ENCODE measurements at places on chromosomes 5 and 9.

- no peak for DNase-seq
Observed at GRCh38 chr9:35619800-35620158, 1.6 kb upstream of the CD72 start.

DNA sequence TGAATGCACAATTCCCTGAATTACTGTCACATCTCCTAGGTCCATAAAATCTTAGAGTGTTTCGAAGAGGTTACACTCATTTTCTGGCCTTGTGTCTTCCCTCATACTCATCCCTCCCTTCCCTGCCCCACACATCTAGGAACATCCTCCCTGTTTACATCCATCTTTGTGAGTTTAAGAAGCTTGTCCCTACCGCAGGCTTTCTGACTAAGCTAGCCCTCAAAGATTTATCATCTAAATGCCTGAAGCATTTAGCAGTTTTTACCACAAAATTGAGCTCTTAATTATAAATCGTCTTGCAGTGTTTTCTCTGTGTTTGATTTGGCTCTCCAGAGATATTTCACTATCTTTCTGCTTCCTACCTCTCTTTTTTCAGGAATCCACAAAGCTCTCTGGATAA lies 374.8 kb downstream of the KIAA0825 start:
- DNase-seq: no peak

DNA sequence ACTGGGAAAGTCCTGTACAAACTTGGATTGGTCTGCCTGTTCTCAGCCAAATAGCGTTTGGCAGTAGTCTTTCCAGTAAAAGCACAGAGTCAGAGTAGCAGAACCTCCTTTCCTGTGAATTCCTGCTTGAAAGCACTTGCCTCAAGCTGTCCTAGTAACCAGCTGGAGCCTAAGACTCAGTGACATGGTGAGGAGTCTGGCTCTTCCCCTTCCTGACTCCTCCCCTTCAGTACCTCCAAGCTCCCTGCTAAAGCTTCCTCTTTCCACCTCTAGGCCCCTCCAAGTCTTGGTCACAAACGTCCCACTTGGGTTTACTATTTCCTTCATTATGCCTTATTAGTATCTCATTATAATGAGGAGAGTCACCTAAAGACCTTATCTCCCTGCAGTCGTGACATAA lies 21.4 kb upstream of the FAM81B start:
- DNase-seq: no peak

GRCh38 chr5:69372394-69372793 lies 2.8 kb downstream of the RAD17 start:
- no peak for DNase-seq

DNA sequence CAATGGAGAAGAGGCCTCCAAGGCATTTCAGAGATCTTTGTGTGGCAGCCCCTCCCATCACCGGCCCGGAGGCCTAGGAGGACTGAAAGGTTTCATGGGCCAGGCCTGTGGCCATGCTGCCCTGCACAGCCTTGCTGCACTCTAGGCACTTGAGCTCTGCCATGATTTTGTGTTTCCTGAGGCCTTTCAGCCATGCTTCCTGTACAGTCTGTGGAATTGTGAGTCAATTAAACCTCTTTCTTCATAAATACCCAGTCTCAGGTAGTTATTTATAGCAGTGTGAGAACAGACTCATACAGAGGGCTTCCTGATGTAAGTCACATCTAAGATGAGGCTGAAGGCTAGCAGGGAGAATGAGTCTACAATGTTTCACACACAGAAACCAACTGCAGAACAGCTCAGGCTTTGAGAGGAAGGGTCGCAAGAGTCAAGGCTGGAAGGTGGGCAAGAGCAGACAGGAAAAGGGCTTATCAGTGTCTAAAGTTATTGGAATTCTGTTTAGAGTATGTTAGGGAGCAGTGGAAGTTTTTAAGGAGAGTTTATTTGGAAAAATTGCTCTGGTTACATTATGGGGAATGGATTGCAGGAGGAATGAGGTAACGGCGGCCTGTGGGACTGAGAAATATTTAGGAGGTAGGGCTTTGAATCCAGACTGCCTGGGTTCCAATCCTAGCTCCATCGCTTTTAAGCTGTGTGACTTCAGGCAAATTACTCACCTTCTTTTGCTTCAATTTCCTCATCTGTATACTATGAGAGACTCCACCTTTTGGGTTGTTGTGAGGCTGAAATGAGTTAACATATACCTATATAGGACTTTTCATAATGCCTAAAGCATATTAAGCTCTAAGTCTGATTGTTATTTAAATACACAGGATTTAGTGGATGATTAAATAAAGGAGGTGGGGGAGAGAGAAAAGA lies 291.2 kb downstream of the CWC27 start:
- no peak for DNase-seq

- no peak for DNase-seq
Observed at GRCh38 chr9:131715906-131716305, 24.0 kb downstream of the RAPGEF1 start.

GRCh38 chr5:175731756-175732465 lies 74.0 kb downstream of the HRH2 start:
- no peak for DNase-seq

GRCh38 chr9:97512966-97513560 lies 11.6 kb downstream of the TMOD1 start:
- no peak for DNase-seq

GRCh38 chr9:127051881-127052595 lies 70.4 kb downstream of the ANGPTL2 start:
- no peak for DNase-seq

- no peak for DNase-seq
Observed at GRCh38 chr5:144332265-144332664, 161.6 kb downstream of the KCTD16 start.

GRCh38 chr5:149855366-149855765 lies 89.2 kb downstream of the PDE6A start:
- DNase-seq: no peak

DNA sequence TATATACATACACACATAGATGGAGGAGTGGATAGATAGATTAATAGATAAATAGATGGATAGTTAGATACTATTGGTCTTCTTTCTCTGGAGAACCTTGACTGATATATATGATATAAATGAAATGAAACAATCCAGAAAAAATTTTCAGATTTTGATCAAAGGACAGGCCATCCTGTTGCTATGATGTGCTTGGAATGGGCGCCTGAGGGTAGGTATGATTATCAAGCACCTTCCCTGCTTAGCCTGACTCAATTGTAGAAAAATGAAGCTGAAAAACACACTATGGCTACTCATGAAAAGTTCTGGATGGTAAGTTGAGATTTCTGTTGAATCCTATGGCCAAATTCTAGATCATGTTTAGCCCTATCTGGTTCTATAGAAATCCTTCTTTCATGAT lies 266.5 kb upstream of the KLF4 start:
- no peak for DNase-seq

GRCh38 chr9:121459513-121459912 lies 40.1 kb downstream of the GGTA1 start:
- DNase-seq: no peak

DNA sequence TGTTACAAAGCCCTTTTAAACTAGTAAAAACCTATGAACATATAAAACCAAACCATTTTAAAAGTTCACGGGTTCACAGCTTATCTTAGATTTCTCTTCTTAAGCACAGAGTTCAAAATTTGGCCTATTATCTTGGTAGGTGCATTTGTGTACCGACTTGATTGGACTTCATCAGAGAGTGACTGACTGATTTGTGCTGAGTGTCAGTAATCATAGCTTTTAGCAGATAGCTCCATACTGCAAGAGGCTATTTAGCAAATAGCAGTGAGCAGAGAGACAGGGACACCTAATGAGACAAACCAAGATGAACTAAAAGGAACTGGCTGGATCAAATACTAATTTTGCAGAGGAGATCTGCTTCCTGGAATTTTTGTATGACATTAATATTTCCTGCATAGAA lies 274.5 kb downstream of the PRR16 start:
- DNase-seq: no peak

GRCh38 chr5:172005708-172006320 lies 624 bp downstream of the FBXW11 start:
- no peak for DNase-seq

- DNase-seq: no peak
Observed at GRCh38 chr5:139150367-139150999, 47.7 kb downstream of the SIL1 start.

DNA sequence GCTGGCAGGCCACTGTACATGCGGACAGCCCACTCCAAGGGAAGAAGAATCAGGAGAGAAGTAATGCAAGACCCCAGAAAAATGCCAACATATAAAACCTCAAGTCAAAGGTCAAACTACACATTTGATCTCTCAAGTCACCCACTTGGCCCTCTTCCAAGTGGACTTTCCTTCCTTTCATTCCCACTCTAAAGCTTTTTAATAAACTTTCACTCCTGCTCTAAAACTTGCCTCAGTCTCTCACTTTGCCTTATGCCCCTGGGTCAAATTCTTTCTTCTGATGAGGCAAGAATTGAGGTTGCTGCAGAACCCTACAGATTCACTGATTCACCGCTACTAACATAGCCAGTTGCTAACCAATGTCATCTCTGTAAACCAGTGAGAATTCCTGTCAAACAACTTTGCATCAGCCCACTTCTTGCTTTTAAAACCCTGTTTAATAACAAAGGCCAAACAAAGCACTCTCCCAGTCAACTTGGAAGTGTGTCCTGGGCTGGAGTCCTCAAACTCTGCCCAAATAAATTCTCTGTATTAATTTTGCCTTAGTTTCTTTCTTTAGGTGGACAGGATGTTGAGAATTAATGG lies 6.9 kb upstream of the ATP6V1G1 start:
- DNase-seq: no peak

DNA sequence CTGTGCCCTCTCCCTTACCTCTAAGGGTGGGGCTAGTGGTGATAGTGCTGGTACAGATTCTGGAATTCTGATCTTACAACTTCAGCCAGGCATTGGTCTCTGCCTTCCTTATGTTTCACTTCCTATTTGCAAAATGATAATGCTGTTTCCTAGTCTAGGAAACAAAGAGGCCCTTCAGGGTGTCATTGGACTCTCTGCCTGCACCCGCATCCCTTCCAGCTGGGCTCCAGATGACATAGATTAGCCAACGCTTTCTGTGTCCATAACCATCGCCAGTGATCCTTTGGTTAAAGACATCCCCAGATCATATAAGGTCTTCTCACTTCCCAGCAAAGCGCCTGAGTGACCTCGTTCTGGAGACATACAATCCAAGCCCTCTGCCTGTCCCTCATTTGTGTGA lies 180.7 kb downstream of the ERCC6L2 start:
- no peak for DNase-seq

DNA sequence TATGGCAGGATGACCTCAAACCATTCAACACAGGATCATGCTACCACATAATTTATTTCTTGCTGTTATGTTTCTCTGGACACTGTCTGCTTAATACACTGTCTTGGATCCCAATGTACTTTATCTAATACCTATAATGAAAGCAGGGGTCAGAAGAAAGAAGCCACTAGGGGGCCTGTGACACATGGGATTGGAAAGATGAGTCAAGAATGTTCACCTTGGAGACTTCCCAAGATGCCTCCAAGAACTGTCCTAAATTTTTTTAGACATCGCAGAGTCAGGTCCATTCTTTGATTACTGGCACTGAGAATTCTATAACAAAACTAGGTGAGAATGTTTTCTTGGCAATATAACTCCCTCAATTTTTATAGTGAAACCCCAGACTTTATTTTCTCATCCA lies 305.8 kb upstream of the SMARCA2 start:
- no peak for DNase-seq

DNA sequence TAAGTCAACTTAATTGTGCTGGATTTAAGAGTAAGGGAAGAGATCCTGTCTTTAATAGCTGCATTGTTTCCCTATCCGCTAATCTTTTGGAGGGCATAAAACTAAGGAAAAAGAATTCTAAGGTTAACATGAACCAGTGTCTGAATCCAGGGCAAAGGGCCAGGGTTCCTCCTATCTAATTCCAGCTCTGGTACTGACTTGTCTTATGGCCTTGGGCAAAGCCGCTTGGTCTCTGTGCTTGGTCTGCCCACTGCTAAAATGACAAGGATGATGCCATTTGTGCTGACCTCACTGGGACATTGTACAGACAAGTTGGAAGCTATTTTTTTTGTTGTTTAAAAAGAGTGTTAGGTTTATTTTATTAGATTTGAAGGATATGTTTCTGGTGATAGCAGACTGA lies 334.7 kb upstream of the PIK3R1 start:
- DNase-seq: no peak

DNA sequence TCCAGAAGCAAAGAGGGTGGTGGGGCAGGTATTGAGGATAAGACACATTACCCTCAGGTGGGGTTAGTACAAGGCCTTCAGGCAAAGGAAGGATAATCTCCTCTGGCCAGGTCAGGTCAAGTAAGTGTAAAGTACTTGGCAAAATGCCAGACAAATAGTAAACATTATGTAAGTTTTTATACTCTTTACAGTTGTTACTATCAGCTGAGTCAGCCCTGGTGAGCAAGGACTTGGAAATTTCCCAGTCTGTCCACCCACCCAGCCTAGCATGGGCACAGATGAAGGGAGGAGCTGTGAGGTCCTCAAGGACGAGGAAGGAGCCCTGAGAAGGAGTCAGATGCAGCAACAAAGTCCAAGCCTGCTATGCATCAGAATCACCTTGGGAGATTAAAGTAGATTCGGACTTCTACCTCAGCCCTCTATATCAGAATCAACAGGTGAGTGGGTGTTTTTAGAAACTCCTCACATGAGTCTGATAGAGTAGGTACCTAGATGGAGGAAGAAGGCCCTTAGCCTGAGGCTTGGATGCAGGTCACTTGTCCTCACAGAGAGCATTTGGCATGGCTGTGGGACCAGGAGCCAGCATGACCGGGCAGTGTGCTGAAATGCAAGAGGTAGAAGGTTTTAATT lies 50.2 kb upstream of the BARX1 start:
- DNase-seq: no peak

- no peak for DNase-seq
Observed at GRCh38 chr9:124852121-124852828, 985 bp upstream of the WDR38 start.

DNA sequence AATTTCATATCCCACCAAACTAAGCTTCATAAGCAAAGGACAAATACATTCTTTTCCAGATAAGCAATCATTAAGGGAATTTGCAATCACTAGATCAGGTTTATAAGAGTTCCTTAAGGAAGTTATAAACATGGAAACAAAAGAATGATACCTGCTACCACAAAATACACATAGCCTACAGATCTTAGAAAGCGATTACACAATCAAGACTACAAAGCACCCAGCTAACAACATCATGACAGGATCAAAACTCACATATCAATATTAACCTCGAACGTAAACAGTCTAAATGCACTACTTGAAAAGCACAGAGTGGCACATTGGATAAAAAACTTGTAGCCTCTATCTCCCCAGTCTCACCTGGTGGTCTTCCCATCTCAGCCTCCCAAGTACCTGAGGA lies 512.4 kb upstream of the PTGER4 start:
- no peak for DNase-seq

DNA sequence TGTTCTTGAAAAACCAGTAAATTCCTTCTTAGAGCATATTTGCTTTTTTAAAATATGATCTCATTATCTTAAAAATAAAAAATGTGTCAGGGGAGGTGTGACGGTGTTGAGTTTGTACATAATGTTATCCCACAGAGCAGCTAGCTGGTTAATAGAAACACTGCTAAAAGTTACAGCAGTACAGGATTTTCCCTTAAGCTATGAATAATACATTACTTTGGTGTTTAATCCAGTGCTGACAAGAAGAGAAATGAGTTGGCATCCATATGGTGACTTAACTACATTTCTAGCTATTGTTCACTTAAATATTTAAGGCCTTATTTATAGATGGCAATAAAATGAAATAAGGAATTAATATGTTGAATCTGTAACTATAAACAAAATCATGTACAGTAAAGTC lies 883.1 kb downstream of the CDH18 start:
- no peak for DNase-seq

Measured in stimulated activated CD8-positive, alpha-beta memory T cell treated with anti-CD3 and anti-CD28 coated beads, Interleukin-7, amount 100 ng/mL, for 24 hours (primary cell).